ENCODE measurements at places on chromosomes 16 and 17.
A peak's percentile ranks its signal among the peaks of the same experiment; 100 is the strongest.

DNA sequence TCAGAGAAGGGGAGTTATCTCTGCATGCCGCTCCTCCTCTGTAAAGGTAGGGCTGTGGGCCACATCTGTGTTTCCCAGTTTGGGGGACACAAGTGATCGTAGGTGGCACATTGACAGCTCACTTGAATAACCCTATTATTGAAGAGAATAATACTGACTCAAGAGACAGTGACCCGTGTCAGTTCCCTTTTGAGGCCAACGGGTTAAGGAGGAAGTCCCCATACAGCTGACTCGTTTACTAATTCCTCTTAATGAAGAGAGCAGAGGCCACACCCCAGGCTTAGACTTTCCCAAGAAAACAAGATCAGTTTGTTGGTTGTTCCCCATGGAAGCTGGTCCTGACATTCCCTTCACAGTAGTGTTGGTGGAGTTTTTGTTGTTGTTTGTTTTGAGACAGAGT, 33.0 kb downstream of the IL4R start:
- no peak for DNase-seq

- no peak for DNase-seq
Observed at GRCh38 chr17:78206298-78206697, 7.8 kb upstream of the BIRC5 start.

DNA sequence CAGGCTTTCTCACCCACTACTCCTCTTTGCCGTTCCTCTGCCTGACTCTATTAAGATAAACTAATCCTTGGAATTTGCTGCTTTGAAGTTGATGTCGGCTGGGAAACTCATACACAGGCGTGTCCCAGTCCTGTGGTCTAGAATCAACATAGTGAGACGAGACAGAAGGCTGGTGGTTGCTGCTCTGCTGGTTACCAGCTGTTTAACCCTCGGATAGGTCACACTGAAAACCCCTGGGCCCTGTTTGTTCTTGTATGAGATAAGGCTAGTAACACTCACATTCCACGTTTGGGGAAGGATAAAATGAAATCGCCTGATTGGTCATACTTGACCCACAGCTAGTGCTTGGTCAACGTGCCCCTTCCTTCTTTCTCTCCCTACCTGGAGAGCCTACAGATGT, 517.0 kb downstream of the CDH13 start:
- peak; percentile 81 for DNase-seq

DNA sequence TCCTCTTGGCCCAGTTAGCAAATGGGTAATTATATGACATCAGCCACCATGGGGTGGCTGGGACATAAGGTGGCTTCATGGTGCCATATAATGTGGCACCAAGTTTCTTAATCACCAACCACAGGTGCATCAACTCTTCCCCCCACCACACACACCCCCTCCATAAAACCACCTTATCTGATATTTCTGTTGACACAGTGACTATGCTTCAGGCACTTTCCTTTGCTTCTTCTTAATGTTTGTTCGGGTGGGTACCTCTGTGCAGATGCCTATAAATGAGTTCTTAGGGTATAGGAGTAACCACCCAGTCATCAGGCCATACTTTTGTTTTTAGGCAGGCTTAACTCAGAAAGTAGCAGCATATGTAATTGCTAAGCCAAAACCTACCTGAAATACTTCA, 29.5 kb downstream of the RNF43 start:
- DNase-seq, result no peak

DNA sequence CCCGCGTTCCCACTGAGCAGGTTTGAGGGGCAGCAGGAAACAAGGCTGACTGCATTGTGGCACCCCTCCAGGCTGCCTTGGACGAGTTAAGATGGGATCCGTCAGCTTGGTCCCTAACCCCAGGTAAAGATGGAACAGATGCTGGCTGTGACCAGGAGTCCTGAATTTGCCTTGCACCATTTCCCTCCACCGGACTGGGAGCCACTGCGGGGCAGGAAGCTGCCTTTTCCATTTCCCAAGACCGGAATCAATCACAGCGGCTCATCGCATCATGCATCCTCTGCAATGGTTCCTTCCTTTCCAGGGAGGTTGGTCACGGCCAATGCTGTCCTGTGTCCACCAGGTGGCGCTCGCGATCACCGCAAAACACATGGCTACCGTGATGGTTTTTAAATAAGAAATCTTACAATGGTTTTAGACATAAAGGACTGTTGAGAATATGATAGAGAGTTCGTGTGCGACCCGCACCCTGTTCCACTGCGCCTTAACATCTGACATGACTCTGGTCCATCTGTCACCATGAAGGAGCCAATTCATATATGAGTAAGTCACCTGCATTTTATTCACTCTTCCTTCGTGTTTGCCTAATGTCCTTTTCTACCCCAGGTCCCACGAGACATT, 6.8 kb upstream of the MEAK7 start:
- DNase-seq, result peak; percentile 90

GRCh38 chr16:84569382-84569987, 48.4 kb downstream of the COTL1 start:
- DNase-seq, result no peak

DNA sequence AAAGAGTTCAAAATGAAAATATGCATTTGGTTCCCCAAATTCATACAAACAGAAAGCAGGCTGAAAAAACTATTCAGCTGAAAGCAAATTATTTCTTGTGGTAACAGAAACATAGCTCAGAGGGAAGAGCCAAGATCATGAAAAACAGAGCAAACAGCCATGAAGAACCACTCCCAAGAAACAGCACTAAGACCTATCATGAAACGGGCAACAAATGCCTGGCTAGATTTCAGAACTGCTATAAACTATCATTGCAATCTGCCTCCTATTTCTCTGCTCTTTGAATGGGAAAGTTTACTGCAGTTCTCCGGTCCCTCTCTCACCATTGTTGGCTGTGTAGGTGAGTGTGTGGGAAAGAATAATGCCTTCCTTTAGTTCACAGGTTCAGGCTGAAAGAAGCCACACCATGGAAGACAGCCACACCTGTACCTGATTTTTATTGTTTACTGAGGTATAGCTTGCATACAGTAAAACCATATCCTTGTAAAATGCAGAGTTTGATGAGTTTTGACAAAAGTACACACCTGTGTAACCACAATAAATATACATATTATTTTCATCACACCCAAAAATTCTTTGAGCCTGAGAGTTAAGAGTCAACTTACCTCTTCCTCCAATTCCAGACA, 48.2 kb downstream of the CEP112 start:
- DNase-seq, result no peak
